HEK293T (cell line): ENCODE measurements at places on chromosomes 5 and 9.

- DNase-seq: no peak
These were observed 485 bp downstream of the FAM53C start for GRCh38 chr5:138338411-138339090.

DNA sequence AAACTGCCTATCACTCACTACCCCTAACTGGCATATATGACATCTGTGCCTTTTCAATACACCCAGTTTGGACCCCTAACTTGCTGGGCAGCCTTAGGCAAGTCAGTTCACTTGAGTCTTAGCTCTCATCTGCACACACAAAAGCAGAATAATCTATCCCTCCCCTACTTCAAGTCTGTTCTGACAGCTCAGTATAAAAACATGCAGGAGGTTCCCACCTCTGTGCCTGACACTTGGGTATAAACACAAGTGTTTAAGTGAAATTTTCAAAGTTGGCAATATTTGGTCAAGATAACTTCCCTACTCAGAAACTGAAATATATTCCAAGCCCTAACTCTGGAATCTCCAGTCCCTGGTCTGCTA lies 12.6 kb downstream of the HNRNPH1 start:
- DNase-seq: no peak

DNA sequence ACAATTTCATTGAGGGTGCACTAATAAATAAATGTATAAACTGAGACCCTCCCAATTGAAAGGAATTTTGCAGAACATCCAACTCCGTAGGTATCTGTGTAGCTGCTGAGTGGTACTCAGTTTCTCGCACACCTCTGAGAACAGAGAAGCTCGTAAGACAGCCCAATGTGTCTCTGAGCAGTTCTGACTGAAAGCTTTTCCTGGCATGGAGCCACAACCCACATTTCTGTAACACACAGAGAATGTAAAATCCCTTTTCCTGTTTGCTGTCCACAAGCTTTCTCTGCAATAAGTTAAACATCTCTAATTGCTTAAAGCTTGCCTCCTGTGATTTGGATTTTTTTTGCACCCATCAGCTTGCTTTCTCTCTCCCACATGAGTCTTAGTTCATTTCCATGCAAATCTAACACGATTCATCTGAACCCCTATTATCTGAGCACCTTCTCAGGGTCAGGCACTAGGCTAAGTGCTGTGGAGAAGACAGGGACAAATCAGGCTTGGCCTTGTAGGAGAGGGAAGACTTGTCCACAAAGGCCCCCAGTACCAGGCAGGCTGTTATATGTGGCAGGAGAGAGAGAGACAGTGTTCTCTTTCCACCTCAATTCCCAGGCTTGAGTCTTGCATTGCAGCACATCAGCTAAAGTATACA lies 44.2 kb upstream of the COL15A1 start:
- no peak for DNase-seq

DNA sequence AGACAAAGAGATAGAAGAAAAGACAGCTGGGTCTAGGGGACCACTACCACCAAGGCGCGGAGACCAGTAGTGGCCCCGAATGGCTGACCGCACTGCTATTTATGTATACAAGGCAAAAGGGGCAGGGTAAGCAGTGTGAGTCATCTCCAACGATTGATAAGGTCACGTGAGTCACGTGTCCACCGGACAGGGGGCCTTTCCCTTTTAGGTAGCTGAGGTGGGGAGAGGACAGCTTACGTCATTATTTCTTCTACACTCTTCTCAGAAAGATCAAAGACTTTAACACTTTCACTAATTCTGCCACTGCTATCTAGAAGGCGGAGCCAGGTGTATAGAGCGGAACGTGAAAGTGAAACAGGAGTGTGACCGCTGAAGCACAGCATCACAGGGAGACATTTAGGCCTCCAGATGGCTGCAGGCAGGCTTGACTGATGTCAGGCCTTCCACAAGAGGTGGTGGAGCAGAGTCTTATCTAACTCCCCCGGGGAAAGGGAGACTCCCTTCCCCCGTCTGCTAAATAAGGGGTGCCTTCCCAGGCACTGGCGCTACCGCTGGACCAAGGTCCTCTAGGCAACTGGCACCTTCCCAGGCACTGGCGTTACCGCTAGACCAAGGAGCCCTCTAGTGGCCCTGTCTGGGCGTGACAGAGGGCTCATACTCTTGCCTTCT lies 6.1 kb upstream of the PRR16 start:
- DNase-seq: no peak

DNA sequence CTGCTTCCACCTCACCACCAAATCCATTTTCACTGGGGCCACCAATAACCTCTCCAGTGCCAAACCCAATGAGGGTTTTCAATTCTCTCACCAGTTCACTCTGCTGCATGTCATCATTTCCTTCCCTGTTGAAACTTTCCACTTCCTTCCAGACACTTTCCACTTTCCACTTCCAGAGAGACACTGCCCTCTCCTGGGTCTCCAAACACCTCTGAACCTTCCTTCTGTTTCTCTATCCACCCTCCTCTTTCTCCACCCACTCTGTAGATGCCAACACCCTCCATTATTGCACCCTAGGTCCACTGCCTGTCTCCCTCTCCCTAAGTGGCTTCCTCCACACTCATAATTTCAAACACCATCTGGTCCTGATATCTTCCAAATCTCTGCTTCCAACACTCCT lies 39.6 kb downstream of the PDE6A start:
- DNase-seq: no peak

DNA sequence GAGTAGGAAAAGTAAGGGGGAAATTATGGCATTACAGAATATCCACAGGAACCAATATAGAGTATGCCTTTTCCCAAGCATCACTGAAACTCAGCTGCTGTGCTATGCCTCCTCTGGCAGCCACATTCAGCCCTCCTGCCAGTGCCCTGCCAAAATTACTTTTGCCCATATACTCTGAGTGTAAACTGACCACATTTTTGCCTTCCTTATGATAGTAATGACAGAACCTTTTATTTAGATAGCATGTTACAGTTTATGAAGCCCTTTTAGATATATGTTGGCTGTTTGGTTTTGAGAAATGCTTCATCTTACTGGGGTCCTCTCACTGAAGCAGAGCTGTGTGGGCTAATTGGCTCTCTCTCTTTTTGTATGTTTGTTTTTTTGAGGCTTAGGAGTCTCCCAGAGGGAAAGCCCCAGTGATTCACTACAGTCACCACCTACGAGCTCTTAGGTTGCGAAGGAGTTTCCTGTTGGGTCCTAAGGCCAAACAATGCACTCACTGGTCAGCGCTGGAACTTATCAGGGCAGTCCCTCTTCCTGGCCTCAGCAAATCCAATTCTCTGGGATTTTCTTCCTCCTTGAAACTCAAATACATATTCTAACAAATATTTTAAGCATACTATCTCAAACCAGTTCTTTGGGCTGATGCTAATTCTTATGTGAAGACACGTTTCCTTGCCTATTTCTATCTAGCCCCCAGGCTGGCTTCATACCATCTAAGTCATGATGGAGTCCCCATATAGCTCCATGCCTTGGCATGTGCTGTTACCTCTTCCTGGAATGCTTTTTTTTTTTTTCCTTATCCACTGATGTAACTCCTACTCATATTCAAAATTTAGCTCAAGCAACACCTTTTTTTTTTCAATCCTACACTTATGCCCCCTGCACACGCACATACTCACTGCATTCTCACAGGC lies 3.7 kb downstream of the PHF24 start:
- DNase-seq: no peak

DNA sequence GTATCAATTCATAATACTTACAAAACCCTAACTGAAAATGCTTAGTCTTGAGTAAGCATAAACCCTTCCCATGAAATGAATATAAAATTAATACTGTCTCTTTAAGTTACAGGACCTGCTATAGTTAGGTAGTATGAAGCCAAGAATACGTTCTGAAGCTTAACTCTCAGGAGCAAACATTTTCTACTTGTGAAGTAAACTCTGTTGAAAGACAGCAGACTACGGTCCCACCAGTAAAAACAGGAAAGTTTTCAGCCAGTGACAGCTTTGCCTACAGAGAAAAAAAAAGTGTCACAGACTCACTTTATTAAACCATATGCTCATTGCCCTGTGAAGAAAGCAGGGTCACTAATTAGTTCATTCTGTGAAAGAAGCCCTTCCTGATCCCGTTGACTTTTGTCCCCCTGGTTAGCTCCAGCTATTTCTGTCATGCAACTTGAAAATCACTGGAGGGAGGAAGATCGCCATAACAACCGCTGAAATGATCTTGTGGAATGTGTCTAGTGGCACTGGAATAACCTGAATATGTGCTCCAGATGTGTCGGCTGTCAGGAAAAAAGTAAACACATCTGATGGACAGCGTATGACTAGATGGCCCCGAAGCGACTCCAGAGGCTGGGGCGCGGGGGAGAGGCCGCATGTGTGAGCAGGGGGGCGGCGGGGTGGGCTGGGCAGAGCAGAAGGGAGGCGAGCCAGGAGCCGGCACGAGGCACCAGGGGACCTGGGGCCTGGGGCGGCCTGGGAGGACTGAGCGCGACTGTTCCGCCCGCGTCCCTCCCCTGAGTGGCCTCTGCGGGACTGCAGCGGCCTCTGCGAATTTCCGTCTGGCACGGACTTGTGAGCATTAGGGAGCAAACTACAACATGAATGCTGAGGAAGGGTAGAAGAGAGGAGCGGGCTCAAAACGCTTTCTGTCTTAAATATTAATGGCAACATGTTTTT lies 41.9 kb downstream of the BNC2 start:
- DNase-seq: peak; percentile 28

- DNase-seq: no peak
These were observed 17.9 kb downstream of the SLC36A3 start for GRCh38 chr5:151285683-151286082.

DNA sequence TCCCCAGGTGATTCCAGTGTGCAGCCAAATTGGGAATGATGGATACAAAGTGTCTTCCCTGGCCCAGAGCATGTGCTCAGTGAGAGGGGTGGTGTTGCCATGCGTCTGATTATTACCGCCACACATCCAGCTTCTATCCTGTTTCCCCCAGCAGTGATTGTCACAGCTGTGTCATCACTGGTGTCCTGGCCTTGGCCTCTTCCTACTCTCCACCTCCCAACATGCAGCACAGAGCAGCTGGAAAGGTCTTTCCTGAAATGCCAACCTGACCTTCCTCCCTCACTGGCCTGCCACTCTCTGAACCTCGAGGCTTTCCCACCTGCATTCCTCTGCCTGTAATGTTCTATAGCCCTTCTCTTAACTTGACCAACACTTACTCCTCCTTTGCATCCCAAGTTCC lies 60.0 kb downstream of the TMOD1 start:
- no peak for DNase-seq

DNA sequence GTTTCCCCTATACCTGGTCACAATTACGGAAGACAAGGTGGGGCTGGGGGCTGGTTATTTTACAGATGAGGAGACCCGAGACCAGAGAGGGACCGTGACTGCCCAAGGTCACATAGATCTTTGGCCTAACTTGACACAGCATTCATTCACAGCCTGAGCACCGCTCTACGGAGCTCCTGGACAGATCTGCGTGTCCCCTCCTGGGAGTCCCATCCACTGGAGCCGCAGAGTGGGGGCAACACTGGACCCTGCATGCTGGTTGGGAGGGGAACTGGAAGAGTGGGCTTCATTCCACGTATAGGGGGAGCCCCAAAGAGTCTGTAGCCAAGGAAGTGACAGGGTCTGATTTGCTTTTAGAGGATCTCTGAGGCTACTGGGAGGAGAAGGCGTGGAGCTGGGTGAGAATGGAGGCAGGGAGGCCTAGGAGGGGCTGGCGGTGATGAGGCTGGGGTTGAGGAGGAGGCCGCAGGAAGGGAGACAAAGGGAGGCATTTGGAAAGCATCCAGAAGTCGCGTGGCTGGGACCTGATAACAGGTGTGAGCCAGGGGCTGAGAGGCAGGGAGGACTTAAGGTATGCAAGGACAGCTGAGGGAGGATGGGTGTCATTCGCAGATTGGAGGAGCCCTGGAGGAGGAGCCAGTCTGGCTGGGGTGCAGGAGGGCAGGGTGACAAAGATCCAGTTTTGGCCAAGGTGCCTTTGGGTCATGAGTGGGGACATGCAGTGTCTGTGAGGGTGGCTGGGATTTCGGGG lies 64.3 kb upstream of the IER5L start:
- DNase-seq: no peak

- no peak for DNase-seq
These were observed 57.8 kb upstream of the RUSC2 start for GRCh38 chr9:35432076-35432475.

GRCh38 chr5:127313847-127314473 lies 23.4 kb downstream of the MEGF10 start:
- DNase-seq: peak; percentile 81

DNA sequence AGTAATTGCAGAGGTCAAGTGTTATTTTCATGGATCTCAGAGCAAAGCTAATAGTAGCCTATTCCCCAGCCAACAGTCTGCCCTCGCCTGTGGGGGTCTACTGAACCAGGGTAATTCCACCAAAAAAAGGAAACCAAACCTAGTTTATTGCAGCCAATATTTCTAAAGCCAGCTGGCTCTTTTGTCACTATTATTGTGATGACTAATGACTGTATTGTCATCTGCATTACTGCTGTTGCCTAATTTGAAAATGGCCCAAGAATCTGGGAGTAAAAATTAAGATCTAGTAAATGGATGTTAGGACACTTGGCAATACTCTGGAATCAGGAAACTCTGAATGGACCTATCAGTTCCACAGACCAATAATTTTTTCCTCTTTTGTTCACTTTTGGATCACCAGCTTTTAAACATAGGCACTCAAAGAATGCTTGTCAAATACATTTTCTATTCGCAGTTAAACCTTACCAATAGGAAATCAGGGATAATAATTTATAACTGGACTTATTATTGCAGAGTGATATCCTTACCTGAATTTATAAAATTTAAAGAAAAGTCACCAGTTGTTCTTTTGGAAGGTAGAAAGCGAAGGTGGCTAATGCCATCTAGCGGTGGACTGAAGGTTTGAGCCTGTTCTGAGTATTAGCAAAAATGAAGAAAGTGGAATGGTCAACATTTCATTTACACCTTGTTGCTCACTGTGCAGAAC lies 69.2 kb downstream of the SYK start:
- DNase-seq: peak; percentile 43

DNA sequence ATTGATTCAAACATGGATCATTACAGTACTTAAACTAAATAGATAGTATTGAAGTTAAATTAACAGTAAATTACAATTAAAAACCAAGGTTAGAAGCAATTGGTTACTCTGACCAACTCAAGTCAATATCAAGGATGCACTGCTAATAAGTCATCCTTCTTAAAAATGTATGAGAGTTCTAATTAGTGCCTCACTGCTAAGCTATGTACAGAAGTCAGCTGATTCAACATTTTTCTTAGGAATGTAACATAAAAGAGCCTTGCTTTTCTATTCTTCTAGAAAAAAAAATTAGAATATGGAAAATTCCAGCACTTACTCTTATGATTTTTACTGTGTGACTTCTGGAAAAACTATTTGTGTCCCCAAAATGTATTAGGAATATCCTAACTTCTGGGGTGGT lies 75.7 kb upstream of the FBN2 start:
- DNase-seq: no peak
